Activated naive CD4-positive, alpha-beta T cell treated with anti-CD3 and anti-CD28 coated beads for 36 hours (primary cell): ENCODE measurements at places on chromosomes 7 and 10. TPM values are rescaled to one million over a fixed set of nuclear protein-coding genes. Genes with fewer than 3 reads are reported as not detected.

DNA sequence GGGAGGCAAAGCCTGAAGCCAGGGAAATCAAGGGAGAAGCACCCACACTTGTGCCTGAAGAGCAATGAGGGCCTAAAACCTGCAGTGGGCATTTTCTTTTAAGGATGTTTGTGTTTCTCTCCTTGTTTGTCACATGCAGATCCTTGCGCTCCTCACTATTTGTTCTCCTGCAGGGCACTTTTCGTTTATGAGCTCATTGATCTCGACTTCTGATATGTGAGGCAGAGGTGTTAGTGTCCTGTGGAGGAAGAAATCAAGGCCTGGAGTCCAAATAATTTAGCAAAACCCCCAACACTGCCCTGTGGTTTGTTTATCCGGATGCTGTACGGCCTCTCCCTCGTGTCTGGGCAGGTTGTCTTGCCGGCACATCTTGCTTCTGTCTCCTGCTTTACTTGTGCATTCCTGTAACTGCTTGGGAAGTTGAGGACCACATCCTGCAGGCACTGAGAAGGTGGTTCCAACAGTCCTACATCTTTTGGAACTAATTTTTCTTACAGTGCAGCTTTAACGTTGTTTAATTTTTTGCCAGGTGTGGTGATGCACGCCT is 13.7 kb downstream of the UBE3C start:
- H3K36me3 ChIP-seq: no peaks in the 10 kb centered on the region
- DNase-seq: no peak
- H3K4me3 ChIP-seq: no peak overlapping the region
- H3K4me1 ChIP-seq: peaks cover 58% of the 10 kb centered on the region
- no peaks in the 10 kb centered on the region for H3K27me3 ChIP-seq

DNA sequence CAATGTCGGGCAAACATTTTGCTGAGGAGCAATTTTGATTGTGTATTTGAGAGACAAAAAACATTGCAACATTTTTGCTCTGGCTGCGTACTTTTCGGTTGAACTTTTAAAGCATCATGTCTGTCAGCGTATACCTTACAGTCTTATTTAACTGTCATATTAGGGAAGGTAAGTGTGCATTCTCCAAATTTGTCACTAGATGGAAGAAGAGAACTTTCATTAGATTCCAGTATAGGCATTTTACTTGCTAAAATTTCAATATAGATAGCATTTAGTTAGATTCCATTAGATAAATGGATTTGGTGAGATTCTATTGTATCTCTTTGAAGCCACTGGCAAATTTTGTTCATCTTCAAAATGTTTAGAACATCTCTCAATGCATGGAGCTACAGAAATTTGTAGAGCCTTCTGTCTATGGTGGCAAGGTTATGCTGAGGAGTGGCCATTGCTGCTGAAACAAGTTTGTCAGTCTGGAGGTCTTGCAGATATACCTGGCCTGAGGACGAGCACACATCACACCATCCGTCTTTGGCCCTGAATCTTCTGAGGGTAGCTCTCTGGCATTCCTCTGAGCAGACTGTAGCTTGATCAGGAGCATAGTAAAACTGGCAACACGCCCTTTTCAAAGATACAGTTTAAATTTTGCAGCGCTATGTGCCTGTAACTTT is 437.5 kb upstream of the MBL2 start:
- H3K4me3 ChIP-seq: no peak overlapping the region

Gene RALA
- total RNA-seq: 35.6 TPM

Gene IRF5
- total RNA-seq: 1.9 TPM

Gene SCART1
- 1.5 TPM for total RNA-seq

- no peaks in the 10 kb centered on the region for H3K4me1 ChIP-seq
- no peak overlapping the region for H3K4me3 ChIP-seq
- no peak for DNase-seq
- no peaks in the 10 kb centered on the region for H3K27me3 ChIP-seq
- H3K27ac ChIP-seq: no peak overlapping the region
Measured at GRCh38 chr7:103888603-103889153, 100.8 kb downstream of the RELN start.

Gene POP7
- 23.2 TPM for total RNA-seq
